ENCODE measurements at places on chromosomes 1 and 21. TPM values are rescaled to one million over a fixed set of nuclear protein-coding genes. Genes with fewer than 3 reads are reported as not detected.

Gene FNDC10
- total RNA-seq: 1.3 TPM

Gene S100B
- 0.47 TPM for total RNA-seq

Gene NR5A2
- total RNA-seq: not detected

Gene CYB561D1
- 15.0 TPM for total RNA-seq

Gene CFH
- 4.6 TPM for total RNA-seq

Gene ECM1
- 0.31 TPM for total RNA-seq

DNA sequence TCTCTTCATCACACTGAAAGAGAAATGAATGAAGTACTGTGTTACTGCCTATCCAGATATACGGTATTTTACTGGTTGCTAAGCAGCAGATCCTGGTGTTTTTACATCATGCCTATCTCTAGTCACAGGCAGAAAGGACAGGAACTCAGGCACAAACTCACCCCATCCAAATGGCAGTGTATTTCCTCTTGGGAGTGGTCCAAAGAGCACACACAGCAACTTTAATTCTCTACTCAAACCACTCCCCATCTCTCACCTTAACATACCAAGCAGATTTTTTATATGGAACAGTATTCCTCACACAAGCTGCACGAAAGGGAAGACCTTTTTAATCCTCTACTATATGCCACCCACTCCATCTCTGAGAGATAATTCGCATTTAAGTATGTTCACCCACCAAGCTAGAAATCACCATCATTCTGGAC is 27.3 kb downstream of the EIF4G3 start:
- H3K4me1 ChIP-seq: no peaks in the 10 kb centered on the region
- DNase-seq: no peak
- H3K4me3 ChIP-seq: no peak overlapping the region
- H3K27me3 ChIP-seq: no peaks in the 10 kb centered on the region
- H3K27ac ChIP-seq: no peak overlapping the region

DNA sequence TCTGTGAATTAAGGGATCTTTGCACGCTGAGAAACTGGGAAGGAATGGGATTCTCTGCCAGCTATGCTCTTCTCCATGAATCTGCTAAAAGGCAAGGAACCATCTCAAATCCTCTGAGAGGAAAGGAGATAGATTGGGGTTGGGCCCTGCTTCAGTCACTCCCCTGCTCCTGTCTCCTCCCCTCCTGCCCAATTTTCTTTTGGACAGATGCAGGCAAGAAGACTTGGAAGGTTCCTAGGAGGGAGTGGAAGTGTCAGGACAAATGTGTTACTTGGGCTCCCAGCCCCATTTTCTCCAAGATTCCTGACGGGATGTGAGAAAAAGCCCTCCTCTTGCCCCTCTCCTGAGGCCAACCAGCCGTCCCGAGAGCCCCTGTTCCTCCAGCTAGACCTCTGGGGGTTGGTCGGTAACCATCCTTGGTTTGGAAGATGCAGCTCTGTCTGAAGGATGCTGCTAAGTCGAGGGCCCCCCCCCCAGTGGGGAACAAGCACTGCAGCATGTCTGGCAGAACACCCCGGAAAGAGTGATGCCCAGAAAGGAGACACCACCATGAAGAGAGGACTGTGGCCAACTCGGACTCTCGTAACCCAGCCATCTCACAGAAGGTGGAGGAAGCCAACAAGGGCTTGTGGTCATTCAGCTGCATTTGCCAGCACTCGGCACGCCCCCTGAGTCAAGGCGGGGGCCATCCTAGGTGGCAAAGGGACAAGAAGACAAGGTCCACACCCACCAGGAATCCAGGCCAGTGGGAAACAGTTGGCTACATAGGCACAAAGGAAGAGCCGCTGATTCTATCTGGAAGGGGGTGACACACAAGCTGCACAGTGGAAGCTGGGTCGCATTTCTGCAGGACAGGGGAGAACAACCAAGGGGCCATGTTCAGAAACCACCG is 43.7 kb downstream of the CDK18 start:
- peaks cover 6% of the 10 kb centered on the region for H3K4me1 ChIP-seq
- H3K27me3 ChIP-seq: peaks cover 23% of the 10 kb centered on the region
- H3K4me3 ChIP-seq: no peak overlapping the region
- H3K36me3 ChIP-seq: no peaks in the 10 kb centered on the region
- DNase-seq: no peak
- no peak overlapping the region for H3K27ac ChIP-seq

- no peak overlapping the region for H3K27ac ChIP-seq
- no peak for DNase-seq
- no peak overlapping the region for H3K4me3 ChIP-seq
- H3K4me1 ChIP-seq: no peaks in the 10 kb centered on the region
- H3K36me3 ChIP-seq: no peaks in the 10 kb centered on the region
- H3K27me3 ChIP-seq: peaks cover 2% of the 10 kb centered on the region
These were observed 14.5 kb upstream of the ERRFI1 start for GRCh38 chr1:8040586-8040985.

DNA sequence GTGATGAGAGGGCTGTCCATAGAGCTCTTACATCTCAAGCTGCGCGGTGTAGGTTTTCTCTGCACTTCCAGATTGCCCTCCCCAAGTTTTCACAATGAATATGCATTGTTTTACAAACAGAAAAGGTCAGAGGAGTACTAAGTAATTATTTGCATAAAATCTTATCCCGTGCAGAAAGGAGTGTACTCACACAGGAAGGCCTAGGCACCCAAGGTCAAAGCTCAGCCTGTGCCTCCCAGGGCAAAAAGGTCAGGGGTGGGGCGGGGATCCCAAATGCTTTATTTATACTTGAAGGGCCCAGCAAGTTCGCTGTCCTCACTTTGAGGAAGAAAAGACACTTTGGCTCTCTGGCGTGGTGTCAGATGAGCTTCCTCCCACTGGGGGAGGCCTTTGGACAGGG is 10.3 kb upstream of the KCNE1 start:
- H3K4me1 ChIP-seq: peaks cover 7% of the 10 kb centered on the region
- no peak overlapping the region for H3K27ac ChIP-seq
- H3K27me3 ChIP-seq: no peaks in the 10 kb centered on the region

Data from CD4-positive, alpha-beta T cell (primary cell).